Cerebellum (tissue), 4 donors: ENCODE measurements at places on chromosomes 2 and 18. TPM values are rescaled to one million over a fixed set of nuclear protein-coding genes. Genes with fewer than 3 reads are reported as not detected.

SLC4A5 gene
- 5.9 TPM for total RNA-seq

LINC00305 gene
- total RNA-seq: not detected

- DNase-seq: no peak
Observed at GRCh38 chr2:12486205-12487118, 230.3 kb upstream of the TRIB2 start.

DNA sequence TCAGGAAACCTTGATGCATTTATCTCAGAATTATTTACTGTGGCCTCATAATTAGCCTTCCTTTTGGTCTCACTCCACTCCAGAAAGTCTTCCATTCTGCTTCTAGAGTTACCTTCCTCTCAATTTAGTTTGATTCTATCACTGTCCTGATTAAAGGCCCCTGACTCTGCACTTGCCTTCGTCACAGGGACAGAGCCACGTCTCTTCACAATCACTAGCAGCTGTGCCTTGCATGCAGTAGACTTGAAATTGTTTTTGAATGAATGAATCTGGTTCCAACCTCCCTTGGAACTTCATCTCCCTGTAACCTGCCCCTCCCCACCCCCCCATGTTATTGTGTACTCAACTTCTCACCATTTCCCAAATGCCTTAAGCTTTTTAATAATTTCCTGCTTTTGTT lies 52.4 kb downstream of the OSBPL6 start:
- DNase-seq: no peak
